ENCODE measurements at places on chromosomes 4 and X. TPM values are rescaled to one million over a fixed set of nuclear protein-coding genes. Genes with fewer than 3 reads are reported as not detected.

CTAG1A gene
- total RNA-seq: not detected

DUX4 gene
- total RNA-seq: not detected

TECRL gene
- total RNA-seq: not detected

CXorf38 gene
- total RNA-seq: 9.3 TPM

DMRTC1 gene
- total RNA-seq: not detected
